ENCODE measurements at places on chromosomes 3 and 15.

DNA sequence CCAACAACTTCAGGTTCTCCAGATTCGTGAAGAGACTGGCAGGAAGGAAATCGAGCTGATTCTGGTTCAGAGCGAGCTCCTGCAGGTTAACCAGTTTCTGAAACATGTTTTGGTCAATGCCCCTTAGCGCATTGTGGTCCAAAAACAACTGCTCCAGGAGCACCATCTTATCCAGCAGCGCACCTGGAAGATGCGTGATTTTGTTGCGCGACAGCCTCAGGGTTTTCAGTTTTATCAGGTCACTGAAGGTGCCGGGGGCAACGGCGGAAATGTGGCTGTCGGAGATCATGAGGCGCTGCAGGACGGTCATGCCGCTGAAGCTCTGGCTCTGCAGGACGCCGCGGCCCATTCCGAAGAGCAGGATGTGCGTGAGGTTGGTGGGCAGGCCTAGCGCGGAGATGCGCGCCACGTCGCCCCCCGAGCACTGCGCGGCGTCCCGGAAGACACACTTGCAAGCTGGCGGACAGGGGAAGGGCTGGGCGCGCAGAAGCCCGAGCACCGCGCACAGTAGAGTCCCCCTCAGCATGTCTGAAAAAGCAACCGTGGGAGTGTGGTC lies 1.2 kb downstream of the GP5 start:
- DNase-seq: no peak

- no peak for DNase-seq
Measured at GRCh38 chr3:126052196-126053058, 31.5 kb downstream of the SLC41A3 start.

DNA sequence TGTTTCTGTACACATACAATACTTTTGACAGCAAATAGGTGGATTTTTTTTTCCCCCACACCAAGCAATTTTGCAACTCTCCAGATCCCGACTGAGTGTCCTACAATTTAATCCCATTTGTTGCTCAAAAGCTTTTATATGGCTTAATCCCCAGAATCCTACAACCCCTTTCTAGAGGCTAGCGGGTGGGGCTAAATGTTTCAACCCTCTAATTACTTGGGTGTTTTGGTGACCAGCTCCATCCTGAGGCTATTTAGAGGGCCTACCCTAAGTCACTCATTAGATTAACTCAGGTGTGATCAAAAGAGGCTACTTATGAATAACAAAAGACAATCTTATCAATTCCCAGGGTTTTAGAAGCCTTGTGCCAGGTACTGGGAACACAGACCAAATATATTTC lies 21.0 kb upstream of the FBXL2 start:
- no peak for DNase-seq

DNA sequence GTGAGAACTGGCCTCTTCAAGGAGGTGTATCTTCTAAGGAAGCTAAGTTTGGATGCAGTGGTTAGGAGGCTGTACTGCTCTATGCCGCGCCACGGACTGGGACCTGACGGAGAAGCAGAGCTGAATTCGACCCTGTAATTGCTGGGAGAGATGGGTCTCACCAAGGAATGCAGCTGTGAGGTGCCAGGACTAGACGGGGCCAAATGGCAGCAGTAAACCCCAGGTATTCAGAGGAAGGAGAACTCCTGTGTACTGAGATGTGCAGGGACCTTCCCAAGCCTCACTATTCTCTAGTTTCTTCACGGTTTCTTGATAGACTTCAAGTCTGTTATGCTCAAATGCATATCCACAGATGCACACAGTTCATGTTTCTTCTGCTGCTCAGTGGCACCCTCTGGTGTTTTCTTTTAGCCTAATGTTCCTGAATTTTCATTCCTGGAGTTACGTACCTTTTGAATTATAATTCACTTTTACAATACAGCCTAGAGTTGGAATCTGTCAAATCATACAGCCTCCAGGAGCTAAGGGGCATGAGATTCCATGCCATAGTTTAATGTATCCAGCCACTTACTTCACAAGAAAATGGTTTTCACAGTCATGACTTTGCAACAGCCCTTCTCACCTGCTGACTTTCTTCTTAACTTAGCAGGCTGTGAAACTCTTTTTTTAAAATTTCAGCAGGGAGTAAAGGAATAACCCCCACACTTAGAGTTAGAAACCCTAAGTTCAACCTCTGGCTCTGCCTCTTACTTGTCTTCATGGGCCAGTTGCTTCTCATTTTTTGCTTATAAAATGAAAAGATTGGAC lies 61.8 kb downstream of the GLDN start:
- no peak for DNase-seq

- no peak for DNase-seq
Measured at GRCh38 chr3:189027626-189028155, 144.1 kb upstream of the TPRG1 start.

GRCh38 chr3:124203292-124203691 lies 211.4 kb upstream of the ROPN1 start:
- no peak for DNase-seq

GRCh38 chr3:178297199-178297598 lies 239.0 kb upstream of the KCNMB2 start:
- no peak for DNase-seq

DNA sequence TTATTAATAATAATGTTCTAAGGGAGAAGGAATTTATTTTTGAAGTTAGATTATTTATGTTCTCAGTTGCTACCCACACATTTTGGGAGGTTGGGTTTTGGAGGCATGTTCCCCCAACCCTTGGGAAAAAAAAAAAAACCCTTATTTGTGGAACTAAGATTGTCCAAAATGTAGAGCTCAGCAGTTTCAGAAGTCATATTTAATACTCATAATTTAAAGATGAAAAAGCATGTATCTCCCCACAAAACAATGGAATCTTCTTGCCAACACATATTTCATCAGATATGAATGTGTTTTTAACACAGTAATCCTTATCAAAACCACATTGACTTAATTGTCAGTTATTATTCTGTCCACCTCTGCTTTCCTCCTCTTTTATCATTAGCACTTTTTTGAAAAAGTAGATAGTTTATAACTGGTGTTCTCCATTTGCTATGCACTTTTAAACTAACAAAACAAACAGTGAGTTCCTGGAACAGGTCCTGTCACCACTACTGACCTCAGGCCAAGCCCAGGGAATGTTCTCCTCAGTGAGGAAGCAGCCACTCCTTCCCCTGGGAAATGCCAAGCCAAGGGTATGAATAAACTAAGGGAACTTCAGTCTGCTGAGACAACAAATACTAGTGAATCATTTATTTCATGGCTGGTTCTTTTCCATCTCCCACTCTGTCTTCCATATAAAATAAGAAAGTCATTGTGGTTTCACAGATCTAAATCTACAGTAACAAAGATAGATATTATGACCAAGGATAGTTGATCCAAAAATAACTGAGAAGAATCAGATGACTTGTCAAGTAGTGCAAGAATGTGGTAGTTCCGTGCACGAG lies 414.4 kb upstream of the ALCAM start:
- no peak for DNase-seq

DNA sequence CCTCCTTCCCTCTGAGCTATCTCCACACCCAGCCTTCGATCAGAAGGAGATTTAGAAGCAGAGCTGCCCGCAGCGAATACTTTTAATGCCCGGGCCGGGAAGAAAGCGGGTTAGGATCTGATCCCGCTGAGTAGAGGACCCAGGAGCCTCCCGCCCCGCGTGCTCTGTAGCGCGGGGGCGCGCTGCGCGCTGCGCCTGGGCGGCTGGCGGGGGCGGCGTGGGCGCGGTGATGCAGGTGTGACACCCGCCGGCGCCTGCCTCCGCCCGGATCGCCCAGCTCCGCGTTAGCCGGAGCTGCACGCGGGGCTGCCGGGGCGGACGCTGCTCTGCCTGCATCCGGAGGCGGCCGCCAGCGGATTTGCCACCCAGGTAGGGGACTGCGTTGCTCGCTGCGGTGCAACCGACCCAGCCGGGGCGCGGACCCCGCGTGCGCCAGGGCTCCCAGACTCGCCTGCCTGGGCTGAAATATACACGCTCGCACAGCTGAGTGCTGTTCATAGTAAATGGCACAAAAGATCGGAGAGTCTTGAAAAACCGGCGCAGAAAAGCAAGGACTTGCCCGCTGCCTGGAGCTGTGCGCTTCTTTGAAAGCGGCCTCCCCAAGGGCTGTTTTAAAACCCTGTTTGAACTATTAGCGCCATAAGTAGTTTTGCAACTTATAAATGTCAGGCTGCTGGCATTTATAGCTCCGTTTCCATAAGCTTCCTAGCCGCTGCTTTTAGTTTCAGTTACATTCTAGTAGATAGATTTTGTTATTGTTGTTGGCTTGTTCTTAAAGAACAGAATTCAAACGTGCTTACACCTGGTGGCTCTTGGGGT lies at the start of gene SV2B:
Gene SV2B, plus strand, starts transcription at position 263 of the 819 bp plus-strand sequence. CDS start 126,007 bp downstream, outside the sequence.
- no peak for DNase-seq

DNA sequence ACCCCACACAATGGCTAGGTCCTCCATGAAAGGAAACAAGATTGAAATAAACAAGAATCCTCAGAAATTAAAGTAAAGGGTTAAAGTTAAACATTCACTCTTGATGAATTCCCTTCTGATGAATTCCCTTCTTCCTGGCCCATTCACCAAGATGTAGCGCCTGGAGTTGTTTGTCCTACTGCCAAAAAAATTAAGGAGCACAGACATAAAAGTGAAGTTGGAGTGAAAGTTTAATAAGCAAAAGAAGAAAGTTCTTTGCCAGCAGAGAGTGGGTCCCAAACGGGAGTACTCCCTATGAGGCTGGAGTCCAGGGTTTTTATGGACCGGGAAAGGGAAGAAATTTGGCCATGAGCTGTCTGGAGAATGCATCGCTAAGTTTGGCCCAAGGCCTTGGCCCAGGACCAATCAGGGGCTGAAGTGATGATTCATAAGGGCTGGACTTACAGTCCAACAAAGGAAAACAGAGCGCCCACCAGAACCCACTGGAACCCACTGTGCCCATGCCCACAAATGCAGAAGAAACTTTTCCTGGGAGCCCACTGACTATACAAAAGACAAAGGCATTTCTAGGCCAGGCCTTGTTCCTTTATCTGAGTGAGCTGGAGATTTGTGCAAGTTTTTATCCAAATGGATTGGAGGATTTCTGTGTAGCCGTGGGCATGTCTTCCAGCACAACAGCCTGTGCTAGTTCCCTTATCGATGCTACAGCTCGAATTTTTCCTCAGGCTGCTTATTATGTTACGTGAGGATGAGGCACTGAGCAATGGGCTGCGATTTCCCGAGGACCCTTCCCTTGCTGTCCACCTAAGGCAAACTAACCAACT lies 1561.6 kb downstream of the OTOL1 start:
- no peak for DNase-seq

DNA sequence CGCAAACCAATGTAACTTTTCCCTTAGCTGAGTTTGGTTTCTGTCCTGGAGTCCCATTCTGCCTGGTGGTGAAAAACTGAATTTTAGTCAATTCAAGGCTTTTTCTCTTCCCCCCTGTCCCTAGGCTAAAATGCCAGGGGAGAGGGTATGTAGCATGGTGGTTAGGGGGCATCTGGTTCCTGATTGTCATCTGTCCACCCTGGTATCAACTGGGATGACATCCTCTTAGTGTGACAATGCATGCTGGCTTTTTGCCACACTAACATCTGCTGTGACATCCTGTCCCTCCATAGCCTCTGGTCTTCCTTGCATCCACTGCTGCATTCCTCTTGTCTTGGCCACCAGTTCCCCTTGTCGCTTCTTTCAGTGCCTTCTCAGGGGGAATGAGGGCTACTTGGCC lies 73.7 kb downstream of the ABHD5 start:
- no peak for DNase-seq

GRCh38 chr3:101512646-101513418 lies at the start of gene SENP7:
Gene SENP7, minus strand, starts transcription at chr3:101513212. Its CDS starts 82 bp downstream, at chr3:101513130.
- peak; percentile 73 for DNase-seq

DNA sequence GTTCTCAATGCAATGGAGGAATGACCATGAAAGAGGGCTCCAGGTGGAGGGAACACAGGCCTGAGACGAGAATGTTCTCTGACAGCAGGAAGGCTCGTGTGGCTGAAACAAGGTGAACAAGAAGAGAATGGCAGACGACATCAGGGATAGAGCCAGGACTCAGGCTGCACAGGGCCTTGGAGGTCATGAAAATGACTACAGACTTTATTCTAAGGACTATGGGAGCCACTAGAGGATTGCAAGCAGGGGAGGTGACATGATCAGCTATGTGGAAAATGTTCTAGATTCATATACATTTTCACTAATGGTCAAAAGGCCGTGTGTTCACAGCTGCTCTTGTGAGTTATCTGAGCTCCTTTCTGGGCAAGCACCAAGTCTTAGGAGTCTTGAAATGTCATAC lies 78.2 kb downstream of the TAFA4 start:
- no peak for DNase-seq

GRCh38 chr3:116717566-116717965 lies 8.0 kb downstream of the TUSC7 start:
- DNase-seq: no peak

DNA sequence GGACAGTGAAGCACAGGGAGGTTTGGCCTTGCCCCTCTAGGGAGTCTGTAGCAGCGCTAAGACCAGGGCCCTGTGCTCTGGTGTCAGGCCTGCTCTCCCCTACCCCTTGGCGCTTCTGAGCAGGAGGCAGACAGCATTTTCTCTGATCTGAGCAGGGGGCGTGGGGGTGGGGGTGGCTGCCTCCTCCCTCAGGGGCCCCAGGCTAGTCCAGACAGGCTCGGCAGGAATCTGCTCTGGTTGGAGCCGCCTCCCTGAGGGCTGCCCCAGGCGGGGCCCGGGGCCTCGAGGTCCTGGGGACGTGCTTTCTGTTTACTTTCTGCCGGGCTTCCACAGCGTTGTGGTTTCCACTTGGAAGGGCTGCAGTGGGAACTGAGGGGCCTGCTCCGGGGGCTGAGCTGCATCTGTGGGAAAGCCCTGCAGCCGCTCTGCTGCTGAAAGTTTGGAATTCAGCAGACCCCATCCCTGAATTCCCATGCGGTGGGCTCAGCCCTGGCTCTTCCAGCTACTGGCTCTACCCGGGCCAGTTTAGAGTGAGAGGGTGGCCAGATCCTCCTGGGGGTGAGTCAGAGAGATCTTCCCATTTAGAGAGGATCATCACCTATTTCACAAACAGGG lies 105.4 kb downstream of the LINGO1 start:
- no peak for DNase-seq

GRCh38 chr15:58057559-58057958 lies 8.0 kb downstream of the ALDH1A2 start:
- no peak for DNase-seq

DNA sequence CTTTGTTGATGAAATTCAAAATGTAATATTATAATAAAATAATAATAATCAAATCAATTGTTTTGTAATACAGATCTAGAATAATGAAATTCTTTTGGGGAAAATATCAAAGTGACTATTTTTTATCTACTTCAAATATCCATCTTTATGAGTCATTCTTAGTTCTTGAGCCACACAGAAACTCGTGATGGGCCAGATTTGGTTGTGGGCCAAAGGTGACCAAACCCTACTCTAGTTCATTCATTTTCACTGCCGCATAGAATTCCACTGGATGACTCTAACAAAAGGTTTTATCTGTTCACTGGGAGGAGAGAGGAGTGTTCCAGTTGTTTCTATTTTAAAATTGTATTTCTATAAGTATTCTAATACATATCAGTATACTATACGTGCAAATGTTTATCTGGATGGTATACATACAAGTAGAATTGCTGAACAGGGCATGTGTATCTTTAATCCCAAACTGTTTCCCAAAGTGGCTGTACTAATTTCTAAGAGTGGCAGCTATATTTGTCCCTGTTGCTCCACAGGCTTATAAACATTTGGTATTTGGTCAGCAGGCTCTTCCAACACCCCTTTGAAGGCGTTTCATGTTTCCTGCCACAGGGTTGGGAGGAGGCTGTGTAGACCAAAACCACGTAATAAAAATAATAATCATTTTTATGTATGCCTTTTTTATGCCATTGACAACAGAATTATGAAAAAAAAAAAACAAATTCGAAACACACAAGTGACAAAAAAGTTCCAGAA lies 7.3 kb upstream of the RTP3 start:
- no peak for DNase-seq
